ENCODE measurements at places on chromosomes 6 and 20.
A peak's percentile ranks its signal among the peaks of the same experiment; 100 is the strongest.

GRCh38 chr6:136613477-136613876 is 63.3 kb upstream of the MAP7 start:
- no peak for DNase-seq

DNA sequence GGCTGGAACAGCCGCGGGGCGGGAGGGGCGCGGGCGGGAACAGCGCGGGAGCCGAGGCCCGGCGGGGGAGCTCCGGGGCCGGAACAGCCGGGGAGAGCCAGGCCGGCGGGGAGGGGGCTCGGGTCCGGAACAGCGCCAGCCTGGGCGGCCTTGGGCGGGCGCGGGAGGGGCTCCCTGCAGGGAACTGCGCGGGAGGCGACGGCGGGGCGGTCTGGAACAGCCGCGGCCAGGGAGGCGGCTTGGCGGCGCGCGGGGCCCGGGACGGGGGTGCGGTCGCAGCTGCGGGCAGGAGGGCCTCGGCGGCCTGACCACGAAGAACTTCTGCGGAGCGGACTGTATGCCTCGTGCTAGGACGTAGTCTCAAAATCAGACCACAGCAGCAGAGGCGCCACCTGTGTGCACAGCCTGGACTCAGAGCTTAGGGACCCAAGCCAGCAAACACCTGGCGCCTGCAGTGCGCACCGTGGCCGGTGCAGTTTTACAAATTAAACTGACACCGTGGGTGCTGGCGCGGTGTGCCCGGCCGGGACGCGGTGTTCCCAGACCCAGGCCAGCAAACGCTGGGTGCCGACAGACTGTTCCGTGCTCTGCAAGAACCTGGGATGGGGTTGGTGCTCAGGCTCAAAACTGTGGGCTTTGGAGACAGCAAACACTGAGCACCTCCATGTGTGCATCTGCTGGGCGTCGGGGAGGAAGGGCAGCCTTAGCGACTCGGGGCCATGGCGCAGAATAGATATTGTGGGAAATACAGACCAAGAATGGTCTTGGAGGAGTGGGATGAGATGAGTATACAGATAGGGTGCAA is 572 bp downstream of the ZNF341 start:
- peak; percentile 17 for DNase-seq

GRCh38 chr6:39881851-39882530 is 52.3 kb downstream of the MOCS1 start:
- DNase-seq, result no peak

- no peak for DNase-seq
Observed at GRCh38 chr6:17239260-17239659, 41.9 kb upstream of the RBM24 start.

GRCh38 chr6:108187519-108187918 is 21.7 kb downstream of the NR2E1 start:
- DNase-seq, result no peak

- no peak for DNase-seq
Observed at GRCh38 chr6:10621213-10621612, 73.2 kb downstream of the C6orf52 start.

DNA sequence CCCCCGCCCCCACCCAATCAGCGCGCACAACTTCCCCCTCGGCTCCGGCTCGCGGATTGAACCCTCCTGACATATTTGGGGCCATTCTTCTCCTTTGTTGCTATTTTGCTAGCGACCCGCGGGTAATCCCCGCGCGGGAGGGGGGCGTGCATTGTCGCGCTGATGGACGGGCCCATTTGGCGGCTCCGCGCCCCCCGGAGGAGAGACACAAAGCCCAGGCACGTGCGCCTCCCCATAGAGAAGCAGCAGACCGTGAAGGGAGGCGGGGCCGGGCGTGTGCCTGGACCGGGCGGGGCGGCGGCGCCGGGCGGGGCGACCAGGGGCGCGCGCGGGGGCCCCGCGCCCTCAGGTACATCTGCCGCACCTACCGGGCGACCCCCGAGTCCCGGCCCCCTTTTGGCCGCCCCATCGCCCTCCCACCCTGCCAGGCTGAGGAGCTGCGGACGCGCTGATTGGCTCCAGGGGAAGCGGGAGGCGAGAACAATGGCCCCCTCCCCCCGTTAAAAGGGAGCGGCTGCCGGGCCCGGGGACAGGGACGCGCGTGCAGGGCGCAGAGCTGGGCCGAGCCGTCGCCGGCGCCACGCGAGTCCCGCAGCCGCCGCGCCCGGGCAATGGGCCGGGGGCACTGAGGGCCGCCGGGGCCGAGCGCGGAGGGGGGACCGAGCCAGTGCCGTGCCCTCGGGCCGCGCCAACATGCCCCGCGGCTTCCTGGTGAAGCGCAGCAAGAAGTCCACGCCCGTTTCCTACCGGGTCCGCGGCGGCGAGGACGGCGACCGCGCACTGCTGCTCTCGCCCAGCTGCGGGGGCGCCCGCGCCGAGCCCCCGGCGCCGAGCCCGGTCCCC is at the start of gene INSM1:
TSS of gene INSM1 (plus strand) at position 530 of the 843 bp plus-strand sequence. CDS start at position 694, 164 bp downstream.
- no peak for DNase-seq

GRCh38 chr6:144098993-144099392 is 3.6 kb upstream of the SF3B5 start:
- no peak for DNase-seq

DNA sequence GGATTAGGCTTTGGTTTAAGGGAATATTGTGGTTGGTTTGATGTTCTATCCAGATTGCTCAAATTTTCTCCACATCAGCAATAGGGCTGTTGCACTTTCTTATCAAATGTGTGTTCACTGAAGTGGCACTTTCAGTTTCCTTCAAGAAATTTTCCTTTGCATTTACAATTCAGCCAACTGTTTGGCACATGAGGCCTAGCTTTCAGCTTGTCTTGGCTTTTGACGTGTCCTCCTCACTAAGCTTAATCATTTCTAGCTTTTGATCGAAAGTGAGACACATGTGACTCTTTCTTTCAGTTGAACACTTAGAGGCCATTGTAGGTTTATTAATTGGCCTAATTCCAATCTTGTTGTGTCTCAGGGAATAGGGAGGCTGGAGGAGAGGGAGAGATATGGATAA is 104.8 kb downstream of the FLRT3 start:
- DNase-seq, result no peak

DNA sequence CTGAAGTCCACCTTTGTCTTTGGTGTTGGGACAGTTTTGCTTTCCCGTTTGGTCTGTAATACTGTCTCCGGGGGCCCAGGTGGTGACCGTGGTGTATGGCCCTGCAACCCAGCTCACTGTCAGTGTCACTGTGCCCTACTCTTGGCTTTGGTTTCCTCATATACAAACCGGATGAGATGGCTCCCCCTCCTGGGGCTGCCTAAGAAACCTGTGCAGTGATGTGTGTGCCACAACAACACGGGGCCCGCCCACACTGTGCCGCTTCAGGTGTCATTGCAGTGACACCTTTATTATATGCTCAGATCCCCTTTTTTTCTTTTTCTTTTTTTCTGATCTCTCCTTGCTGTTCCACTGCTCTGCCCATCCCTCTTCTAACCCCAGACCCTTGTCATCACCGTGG is 73.9 kb downstream of the RAMACL start:
- no peak for DNase-seq

GRCh38 chr6:11307226-11307625 is 74.8 kb upstream of the NEDD9 start:
- no peak for DNase-seq

GRCh38 chr20:49729780-49730179 is 16.1 kb upstream of the B4GALT5 start:
- no peak for DNase-seq

- no peak for DNase-seq
Observed at GRCh38 chr6:113320653-113321052, 536.5 kb upstream of the MARCKS start.

GRCh38 chr6:11413728-11414127 is 123.8 kb upstream of the TMEM170B start:
- DNase-seq, result no peak

GRCh38 chr6:105760746-105761145 is 325.4 kb upstream of the PRDM1 start:
- no peak for DNase-seq

GRCh38 chr6:168180548-168181011 is 101.6 kb upstream of the FRMD1 start:
- no peak for DNase-seq

- DNase-seq, result no peak
Observed at GRCh38 chr20:47886454-47887041, 101.3 kb upstream of the SULF2 start.

Measured in spinal cord (tissue), 10 donors.